ENCODE measurements at places on chromosomes 2 and 18.

GRCh38 chr2:174529916-174530315 is 43.1 kb upstream of the GPR155 start:
- DNase-seq: no peak

DNA sequence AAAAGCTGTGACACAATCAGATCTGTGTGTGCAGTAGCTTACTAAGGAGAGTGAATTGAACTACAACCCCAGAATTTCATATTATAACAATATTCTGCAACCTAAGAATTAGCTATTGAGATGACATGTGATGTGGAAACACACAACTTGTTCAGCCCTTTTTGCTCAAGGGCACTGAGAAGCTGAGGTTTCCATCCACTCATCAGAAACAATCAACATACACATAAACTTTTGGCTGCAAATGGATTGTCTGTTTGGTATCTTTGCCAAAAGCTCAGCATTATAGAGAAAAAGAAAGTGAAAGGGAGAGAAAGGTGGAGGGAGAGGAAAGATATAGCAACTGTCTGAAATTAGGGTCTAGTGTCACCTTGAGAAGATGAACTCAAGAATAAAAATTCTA is 117.2 kb upstream of the KLF7 start:
- DNase-seq: no peak

DNA sequence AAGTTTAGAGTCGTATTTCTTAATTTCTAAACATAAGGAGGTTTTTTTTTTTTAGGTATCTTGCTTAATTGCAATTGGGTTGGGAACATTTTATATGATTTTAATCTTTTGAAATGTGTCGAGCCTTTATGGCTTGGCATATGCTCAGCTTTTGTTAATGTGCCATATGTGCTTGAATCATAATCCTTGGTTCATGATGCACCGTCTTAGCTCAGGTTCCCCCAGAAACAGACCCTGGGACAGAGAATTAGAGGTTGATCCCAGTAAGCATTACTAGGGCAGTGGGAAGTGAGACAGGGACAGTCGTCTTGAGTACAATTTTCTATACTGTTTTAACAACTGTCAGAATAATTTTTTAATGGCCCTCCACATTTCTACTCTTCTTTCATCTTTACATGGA is 9.3 kb downstream of the CHCHD5 start:
- no peak for DNase-seq

DNA sequence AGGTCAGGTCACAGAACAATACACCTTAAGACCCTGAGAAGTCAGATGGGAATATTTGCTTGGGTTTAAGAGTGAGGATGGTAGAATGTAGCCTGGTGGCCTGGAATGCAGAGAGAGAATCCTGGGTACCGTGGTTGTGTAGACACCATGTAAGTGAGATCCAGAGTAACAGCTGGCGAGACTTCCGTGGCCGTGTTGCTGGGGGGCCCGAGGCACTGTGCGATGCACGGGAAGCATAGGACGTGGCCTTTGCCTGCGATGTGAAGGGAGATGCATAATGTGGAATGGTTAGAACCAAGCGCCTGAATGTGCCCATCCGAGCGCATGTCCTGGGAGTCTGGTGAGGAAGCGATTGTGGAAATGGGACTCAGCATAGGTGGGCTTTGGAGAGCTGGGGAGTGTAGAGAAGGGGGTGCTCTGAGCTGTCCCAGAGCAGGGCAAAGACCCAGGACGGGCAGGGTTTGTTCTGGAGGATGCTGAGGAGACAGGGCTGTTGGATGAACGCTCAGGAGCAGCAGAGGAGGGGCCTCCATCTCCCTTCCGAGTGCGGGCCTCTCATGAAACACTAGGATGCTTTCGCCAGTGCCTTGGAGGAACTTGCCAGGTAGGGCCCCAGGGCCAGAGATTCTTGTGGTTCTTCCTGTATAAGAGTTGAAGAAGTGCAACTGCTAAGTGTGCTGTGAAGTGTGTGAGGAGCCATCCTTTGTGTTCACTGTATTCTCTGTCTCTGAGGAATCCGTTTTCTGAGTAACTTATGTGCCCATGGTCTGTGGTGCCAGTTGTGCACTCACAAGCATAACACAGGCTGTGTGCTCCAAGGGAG is 7.1 kb downstream of the RNF144A start:
- no peak for DNase-seq

GRCh38 chr2:82665691-82666090 is 1793.4 kb downstream of the SUCLG1 start:
- no peak for DNase-seq

- no peak for DNase-seq
Measured at GRCh38 chr2:165681841-165682240, 112.2 kb downstream of the GALNT3 start.

DNA sequence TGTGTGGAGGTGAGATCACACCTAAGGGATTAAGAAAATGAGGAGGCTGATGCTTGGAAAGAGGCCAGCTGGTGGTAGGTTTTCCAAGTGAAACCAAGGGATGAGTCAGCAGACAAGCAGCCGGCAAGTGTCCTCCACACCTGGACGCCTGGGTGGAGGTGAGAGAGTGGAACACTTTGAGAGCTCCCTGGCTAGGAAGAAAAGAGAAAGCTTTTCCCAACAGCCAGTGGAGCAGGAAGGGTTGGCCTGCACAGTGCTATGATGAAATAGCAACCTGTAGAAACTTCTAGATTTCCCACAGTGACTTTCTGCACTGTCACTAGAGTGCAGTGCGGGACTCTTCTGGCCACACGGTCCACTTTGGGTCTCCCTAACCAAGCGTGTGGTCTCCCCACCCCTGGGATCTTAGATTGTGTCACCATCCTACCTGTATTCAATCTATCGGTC is 19.6 kb upstream of the IL37 start:
- no peak for DNase-seq

DNA sequence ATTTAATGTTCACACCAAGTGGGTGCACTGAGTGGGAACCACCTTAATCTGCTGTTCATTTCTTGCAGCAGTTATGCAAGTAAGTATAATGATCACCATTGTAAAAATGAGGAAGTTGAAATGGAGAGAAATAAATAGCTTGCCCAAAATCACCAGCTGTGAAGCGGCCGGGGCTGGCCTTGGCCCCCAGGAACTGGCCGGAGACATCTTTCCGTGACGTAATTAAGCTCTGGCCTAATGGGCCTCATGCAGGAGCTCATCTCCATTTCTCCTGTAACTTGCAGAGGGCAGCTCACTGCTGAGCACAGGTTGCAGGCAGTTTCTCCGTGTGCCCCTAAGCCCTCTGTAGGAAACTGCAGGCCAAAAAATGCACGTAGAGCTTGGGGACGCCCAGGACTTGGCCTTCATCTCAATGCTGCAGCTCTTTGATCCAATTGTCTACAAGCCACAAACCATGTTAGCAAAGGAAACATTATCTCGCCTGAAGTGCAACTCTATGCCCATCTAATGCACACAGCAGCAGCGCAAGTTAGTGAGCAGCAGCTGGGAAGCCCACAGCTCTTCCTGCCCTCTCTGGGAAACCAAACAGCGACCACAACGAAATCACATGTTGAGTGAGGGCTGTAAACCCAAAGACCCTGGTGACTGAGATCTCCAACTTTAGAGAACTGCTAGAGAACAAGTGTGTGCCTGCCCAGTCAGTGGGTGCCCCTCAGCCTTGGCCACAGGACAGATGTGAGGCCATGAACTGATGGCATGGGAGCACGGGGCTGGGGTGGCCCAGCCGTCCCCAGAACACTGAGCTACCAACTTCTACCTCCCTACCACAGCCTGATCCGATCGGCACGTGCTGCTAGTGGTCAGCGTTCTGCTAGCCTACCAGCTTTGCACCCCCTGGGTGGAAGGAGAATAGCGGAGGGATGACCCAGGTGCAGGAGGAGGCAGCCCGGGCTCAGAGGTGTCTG is 28.8 kb downstream of the APCDD1 start:
- DNase-seq: no peak

DNA sequence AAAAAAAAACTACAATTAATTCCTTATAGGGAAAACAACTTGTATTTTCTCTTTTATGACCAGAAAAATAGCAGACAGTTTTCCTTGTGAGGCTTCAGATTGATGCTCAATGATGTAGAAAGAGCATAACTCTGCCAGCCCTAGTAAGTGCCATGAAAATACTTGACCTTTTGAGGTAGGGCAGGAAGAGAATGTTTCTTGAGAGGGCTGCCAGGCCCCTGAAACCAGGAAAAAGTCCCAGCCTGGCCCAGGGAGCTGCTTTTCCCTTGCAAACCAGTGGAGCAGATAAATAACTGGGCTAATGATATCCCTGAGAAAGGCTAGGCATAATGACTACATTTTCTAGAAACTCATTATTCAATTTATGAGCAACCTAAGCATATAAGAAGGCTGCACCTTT is 126.8 kb downstream of the SLC8A1 start:
- no peak for DNase-seq

DNA sequence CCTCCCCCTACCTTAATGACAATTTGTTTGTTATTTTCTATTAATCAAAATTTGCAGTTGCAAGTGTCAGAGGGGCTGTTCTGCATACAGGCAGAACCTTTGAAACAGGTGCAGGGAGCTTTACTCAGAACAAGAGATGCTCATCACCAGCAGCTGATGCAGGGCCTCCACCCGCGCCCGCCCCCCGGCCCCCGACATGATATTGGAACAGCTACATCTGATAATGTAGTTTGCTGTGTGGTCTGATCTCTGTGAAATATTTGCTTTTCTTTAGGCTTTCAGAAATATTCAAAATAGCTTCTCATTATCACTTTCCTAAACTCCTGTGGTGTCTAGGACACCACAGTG is 130.0 kb downstream of the PRKCE start:
- no peak for DNase-seq

DNA sequence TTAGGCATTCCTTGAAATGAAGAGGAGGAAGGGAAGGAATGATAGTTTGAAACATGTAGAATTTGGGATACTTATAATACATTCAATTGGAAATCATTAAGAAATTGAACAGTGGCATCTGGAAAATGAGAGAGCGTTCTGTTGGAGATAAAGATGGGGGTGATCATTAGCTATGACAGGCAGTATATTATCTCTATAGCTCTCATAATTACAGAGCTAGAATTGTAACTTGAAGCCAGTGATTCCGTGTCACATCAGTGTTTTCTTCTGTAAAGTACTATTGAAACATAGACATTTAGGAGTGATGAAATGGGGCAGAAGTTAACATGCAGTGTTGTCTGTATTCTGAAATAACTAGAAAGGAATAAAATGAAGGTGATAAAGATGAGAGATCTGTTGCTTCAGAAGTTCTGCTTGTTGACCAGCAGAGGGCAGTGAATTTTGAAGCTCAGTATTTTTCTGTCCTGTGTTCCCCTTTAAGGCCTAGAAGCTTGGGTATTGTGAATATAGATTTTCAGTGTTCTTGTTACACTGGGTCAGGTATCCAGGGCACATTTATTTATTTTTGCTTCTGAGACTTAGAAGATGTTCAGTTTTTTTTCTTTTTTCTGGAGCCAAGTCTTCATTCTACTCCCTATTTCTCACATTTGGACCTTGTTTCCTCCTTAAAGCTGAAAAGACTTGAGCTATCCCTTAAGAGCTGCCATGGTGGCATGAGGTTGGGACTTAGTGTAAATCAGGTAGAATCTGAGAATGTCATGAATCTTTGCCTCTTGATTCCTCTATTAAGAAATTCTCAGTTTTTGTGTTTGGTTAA is 157.4 kb downstream of the TAF4B start:
- no peak for DNase-seq
